Prostate gland (tissue), 2 donors: ENCODE measurements at places on chromosomes 1 and 21. TPM values are rescaled to one million over a fixed set of nuclear protein-coding genes. Genes with fewer than 3 reads are reported as not detected.

Gene OR10J1
- total RNA-seq = not detected

DNA sequence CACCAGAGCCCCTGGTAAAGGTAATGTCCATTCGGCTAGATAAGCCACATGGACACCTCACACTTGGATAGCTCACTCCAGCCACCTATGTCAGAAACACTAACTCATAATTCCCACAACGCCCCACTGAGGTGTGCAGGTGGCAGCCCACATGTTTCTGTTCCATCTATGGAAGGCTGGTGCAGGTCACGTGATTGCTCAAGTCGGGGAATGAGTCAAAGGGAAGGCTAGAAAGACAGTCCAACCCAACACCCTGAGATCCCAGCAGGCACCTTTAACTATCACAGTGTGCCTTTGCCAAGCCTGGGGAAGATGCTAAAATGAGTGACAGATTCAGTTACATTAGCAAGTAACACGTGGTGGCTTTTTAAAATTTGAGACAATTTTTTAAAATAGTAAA, 45.3 kb upstream of the KCNE1 start:
- DNase-seq = no peak

Gene KRTAP11-1
- total RNA-seq = not detected

GRCh38 chr1:27832762-27833161, 2.2 kb downstream of the PPP1R8 start:
- DNase-seq = no peak

GRCh38 chr1:119768778-119769177, at the start of gene HMGCS2:
Gene HMGCS2 (minus strand): TSS chr1:119768905. CDS start chr1:119768844, 61 bp downstream.
- no peak for DNase-seq

DNA sequence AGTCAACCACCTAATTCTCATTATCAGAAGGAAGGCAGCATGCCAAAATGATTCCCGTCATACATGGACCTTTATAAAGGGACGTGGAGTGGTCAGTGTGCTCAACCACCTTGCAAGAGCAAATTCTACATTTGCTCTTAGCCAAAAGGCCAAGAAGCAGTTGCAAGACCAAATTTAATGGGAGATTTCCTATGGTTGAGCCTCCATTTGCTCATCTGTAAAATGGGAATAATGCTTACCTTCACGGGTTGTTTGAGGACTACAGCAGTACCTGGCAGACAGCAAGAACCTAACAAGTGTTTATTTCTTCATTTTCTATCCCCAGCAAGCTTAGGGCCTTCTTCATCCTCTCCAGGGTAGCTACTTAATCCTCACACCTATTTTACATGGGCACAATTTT, 17.4 kb upstream of the PADI4 start:
- DNase-seq = no peak
